ENCODE measurements at places on chromosomes 11 and 22.
A peak's percentile ranks its signal among the peaks of the same experiment; 100 is the strongest.

GRCh38 chr11:73271936-73272679 is at the start of gene P2RY6:
Gene P2RY6 (plus strand): TSS chr11:73272338. CDS start chr11:73296519, 24,181 bp downstream.
- DNase-seq: no peak

DNA sequence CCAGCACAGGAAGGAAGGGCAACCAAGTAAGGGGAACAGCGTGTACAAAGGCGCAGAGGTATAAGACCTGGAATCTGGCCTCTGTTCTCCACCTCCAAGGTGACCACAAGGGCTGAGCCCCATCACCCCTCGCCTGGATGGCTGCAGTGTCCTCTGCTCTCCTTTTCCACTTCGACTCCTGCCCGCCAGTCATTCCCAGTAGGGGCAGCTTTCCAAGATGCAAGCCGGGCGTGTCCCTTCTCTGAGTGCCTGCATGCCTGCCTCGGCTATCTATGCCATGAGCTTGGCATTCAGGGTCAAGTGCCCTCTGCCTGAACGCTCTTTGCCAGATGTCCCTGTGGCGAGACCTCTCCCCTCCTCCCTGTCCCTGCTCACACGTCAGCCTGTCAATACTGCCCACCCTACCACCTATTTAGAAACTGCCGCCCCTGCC is 17.0 kb downstream of the FADS3 start:
- no peak for DNase-seq

DNA sequence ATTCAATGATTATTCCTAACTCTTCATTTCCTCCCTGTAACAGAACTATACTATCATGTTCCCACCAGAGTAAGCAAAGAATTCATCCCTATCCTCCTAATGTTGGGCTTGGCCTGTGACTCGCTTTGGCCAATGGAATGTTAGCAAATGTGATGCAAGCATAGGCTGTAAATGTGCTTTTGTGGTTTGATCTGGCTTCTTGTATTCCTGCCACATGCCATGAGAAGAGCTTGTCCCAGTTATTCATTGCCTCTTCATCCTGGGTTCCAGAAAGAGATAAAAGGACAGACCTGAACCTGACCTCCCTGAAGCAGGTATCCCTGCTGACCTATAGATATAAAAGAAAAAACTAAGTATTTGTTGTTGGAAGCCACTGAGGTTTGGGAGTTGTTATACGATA is 51.0 kb downstream of the SYTL2 start:
- DNase-seq: no peak

GRCh38 chr11:108405706-108406105 is 61.6 kb downstream of the C11orf65 start:
- no peak for DNase-seq

DNA sequence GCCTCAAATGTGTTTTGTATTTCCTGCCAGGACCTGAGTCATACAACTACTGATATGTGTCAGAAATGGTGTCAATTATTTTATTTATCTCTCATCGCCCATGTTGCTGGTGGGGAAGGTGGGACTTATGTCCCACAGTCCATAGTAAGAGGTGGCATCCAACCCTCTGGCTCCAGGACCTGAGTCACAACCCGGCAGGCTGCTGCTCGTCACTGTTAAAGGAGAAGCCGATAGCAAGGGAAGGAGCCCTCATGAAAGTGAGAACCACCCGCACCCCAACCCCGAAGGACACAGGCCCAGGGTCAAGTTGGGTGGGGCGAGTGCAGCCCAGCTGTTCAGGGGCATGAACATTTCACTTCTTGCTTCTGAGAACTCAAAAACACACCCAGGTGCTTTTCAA is 33.1 kb upstream of the TP53I11 start:
- DNase-seq: no peak

DNA sequence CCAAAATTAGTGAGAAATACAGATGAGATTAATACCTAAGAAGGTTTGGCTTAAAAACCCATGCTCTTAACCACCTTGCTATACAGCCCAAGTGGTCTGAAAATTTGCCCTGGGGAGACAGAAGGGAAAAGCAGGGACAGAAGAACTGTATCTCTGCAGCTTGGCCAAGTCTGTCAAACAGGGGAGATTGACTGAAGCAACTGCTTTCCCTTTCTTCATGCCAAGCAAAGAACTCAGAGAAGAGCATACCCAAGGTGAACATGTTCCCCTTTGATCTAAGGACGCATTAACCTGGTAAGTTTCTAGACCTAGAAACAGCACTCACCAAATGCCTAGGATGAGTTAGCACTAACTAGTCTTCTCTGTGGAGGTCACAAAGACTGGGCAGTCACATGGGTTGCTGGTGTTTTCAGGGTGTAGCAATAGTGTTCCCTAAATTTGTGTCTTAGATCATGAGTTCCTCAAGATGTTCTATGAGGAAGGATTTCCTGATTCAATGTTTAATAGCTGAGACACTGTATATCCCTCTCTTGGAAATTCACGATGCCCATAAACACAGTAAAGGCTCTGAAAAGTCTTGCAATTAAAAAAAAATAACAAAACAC is 75.6 kb upstream of the GRAMD1B start:
- DNase-seq: no peak

GRCh38 chr11:35141071-35141470 is 2.1 kb downstream of the CD44 start:
- no peak for DNase-seq

DNA sequence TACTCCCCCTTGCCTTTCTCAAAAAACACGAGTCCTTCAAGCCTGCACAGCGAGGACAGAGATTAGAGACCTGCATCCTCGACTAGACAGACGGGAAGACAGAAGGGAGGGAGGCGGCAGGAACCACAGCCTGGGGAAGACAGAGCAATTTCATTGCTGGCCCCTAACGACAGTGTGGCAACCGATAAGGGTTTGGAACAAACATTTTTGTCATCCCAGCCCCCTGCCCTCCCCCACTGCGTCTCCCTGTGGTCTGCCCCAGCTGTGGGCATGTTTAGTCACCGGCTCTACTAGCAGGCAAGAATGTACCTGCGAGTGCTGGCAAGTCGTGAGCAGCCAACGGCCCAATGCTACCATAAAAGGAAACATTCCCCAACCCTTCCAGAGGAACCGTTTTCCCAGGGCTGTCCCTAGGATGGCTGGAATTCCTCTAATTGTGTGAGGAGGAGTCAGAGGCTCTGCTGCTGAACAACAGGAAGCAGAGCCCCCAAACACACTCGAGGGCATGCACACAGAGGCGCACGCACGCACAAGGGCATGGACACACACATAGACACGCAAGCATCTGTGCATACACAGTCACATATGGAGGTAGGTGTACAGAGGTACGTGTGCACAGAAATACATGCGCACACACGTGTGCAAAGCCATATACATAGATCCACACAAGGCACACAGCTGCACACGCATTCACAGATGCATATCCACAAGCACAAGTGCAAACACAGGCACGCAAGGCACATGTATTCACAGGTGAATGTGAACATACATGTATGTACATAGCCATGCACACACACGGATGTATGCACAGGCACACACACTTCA is 58.3 kb downstream of the MYH9 start:
- DNase-seq: peak; percentile 83

- DNase-seq: no peak
Observed at GRCh38 chr11:113519989-113520613, 44.9 kb upstream of the DRD2 start.

GRCh38 chr11:7160814-7161489 is 72.2 kb downstream of the RBMXL2 start:
- DNase-seq: no peak

DNA sequence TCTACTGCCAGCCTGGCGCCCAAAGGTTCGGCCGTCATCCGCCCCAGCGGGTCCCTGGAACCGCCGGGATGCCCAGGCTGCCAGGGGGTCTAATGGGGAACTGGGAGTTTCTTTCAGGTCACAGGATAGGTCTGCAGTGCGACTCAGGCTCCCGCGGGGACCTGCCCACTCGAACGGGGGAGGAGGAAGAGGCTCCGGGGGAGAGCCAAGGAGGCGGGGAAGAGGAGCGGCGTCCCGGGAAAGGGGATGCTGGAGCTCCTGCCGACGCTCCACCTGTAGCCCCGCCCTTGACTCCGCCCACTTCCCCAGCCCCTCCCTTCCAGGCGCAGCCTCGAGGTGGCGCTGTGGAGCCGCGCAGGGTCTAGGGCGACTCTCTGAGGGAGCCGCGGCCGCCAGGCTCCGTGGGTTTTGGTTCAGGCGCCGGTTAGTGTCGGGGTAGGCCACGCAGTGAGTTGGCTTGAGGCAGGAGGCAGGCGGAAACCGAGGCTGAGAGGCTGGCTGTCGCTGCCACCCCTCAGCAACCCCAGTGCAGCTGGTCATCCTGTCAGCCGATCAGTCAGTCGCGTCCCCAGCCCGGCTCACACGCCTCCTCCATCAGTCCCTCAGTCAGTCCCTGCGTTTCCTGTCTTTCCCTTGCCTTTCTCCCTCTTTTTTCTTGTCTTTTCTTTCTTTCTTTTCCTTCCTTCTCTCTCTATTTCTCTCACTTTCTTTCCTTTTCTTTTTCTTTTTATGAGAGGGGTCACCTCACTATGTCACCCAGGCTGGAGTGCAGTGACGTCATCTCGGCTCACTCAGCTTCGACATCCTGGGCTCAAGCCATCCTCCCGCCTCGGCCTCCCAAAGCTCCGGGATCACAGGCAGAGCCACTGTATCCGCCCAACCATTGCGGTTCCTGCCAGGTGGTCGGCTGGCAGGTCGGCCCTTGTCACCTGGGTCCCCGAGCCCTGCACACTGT is 26.4 kb downstream of the YWHAH start:
- DNase-seq: peak; percentile 79

DNA sequence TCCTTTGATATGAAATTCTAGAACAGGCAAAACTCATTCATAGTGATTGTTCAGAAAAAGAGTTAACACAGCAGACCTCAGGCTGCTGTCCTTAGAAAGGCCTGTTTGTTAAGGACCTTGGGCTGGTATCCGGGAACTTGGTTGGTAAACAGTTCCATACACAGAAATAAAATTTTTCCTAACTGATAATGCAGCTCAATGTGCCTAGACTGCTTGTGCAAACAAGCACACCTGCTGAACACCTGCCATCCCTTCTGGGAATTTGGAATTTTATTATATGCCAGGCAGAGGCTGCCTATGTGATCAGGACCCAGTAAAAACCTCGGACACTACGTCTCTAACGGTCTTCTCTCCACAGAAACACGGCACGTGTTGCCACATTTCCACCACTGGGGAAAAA is 11.5 kb downstream of the THAP12 start:
- DNase-seq: no peak

- no peak for DNase-seq
Observed at GRCh38 chr22:45524966-45525365, 22.3 kb downstream of the FBLN1 start.

- DNase-seq: no peak
Observed at GRCh38 chr11:31326470-31327148, 42.9 kb downstream of the DCDC1 start.

- no peak for DNase-seq
Observed at GRCh38 chr22:45615364-45615763, 56.3 kb upstream of the ATXN10 start.

DNA sequence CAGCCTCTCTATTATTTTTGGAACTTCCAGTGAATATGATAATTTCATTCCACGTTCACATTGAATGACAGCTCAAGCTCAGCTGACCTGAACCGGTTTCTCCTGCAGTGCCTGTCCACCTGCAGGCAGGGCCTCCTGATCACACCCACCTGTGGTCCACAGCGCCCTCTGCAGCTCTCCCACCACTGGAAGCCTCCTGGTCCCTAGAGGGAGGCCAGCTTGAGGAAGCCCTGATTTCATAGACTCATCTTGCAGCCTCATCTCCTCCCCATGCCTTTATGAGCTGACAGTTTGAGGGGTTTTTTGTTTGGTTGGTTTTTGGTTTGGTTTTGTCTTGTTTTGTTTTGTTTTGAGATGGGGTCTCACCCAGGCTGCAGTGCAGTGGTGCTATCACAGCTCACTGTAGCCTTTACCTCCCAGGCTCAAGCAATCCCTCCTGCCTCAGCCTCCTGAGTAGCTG is 29.9 kb upstream of the MALAT1 start:
- peak; percentile 42 for DNase-seq

- DNase-seq: no peak
Observed at GRCh38 chr22:29315286-29316140, at the start of gene RASL10A. Gene RASL10A (minus strand): TSS chr22:29315697. CDS start chr22:29315246, 451 bp downstream.

- no peak for DNase-seq
Observed at GRCh38 chr22:38032681-38033521, 24.3 kb upstream of the PICK1 start.

DNA sequence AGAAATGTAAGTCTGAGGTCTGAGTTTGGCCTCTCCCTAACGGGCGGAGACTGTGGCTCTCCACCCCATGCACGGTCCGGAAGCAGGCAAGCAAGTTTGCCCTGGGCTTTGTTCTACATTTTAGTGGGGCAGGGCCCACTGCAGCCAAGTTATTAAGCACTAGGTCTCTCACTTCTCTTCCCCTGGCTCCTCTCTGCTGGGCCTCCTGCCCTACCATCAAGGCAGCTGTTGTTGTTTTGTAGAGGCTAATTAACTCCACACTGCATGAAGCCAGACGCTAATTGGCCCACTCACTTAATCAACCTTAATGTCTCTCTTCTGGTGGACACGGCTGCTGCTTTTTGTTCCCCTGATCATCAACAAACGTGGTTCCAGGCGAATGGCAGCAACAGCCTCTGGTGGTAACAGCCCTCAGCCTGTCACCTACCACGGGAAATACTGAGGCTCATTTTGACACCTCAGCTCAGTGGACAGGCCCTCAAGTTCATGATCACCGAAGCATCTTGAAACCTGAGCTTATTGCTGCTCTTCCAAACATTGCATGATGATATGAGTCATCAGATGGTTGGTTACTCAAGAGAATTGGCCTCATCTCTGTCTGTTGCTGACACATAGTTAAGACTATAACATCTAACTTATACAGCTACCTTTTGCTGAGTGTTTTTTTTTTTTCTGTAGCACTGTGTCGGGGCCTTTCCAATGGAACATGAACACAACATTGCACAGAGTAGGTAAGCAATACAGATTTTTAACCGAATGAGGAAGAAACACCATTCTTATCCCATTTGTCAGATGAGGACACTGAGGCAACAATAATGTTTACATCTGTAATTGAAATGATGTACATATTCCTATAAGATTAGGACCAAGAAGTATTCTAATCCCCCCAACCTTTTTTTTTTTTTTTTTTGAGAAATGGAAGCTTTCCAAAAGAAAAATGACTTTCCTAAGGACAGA is 20.8 kb upstream of the LMO2 start:
- no peak for DNase-seq

GRCh38 chr11:72274435-72274834 is 30.5 kb upstream of the PHOX2A start:
- DNase-seq: no peak

DNA sequence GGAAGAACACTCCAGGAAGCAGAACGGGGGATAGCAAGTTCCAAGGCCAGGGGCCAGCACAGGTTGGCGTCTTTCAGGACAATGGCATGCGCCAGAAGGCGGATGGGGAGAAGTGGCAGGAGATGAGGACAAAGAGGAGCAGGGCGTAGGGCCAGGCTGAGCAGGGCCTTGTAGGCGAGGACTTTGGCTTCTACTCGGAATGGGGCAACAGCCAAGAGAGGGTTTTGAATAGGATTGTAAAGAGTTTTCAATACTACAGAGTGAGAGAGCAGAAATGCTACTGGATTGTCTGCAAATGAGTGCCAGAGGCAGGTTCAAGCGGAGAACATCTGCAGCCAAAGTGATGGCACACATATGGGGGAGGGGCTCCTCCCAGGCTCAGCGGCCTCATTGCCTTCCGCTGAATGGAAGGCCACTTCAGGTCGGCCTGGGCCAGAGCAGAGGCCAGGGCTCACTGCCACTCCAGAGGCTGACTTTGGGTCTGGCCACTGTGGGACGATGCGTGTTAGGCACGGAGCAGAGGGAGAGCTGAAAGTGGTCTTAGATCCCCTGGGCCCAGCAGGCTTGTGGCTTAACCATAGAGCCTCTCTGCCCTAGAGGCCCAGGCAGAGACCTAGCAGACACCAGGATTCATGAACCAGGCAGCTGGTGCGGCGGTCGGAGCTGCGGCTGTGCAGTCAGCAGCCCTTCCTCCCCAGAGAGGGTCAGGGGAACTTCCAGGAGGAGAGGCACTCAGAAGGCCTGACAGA is 118.2 kb downstream of the DSCAML1 start:
- no peak for DNase-seq

- DNase-seq: no peak
Observed at GRCh38 chr11:14015711-14016110, 53.2 kb downstream of the SPON1 start.

All from activated naive CD4-positive, alpha-beta T cell treated with anti-CD3 and anti-CD28 coated beads, Interleukin-2, amount 50 U/mL, for 16 hours (primary cell).